WERI-Rb-1 (cell line): ENCODE measurements at places on chromosomes 16 and 17.

- no peak for DNase-seq
Measured at GRCh38 chr17:62824290-62825131, 16.4 kb upstream of the MARCHF10 start.

- DNase-seq: no peak
Measured at GRCh38 chr17:6997171-6997570, 1.3 kb downstream of the ALOX12 start.

DNA sequence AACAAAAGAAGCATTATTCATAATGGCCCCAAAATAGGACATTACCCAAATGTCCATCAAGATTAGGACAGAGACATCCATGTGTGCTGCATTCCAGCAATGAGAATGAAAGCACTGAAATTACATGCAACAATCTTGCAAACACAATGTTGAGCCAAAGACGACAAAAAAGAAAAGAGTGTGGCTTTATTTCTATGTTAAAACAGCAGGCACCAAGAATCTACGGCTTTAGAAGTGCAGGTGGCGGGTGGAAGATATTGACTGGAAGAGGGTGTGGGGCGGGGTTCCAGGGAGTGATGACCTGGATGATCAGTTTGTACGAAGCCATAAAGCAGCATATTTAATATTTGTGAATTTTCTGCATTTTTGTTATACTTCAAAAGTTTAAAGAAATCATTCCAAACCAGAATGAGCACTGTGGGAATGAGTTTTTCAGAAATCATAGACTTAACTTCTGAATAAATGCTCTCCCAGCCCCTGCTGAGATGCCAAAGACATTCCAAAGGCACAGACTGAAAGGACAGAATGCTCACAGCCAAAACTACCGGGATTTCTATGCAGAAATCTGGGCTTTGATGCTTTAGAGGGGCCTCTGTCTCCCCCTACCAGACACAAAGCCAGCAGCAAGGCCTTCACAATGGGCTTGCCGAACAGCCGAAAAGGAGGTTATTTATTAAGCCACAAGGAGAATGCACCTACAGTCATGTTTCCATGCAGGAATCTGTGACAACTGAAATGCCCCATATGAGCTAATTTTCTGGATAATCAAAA is 361.6 kb downstream of the GRIN2A start:
- DNase-seq: no peak

- DNase-seq: no peak
Measured at GRCh38 chr17:20190605-20191004, 181.4 kb downstream of the SPECC1 start.

GRCh38 chr17:5837055-5837491 is 233.1 kb upstream of the WSCD1 start:
- no peak for DNase-seq

GRCh38 chr17:78268951-78269905 is 37.8 kb downstream of the TMEM235 start:
- peak; percentile 68 for DNase-seq

DNA sequence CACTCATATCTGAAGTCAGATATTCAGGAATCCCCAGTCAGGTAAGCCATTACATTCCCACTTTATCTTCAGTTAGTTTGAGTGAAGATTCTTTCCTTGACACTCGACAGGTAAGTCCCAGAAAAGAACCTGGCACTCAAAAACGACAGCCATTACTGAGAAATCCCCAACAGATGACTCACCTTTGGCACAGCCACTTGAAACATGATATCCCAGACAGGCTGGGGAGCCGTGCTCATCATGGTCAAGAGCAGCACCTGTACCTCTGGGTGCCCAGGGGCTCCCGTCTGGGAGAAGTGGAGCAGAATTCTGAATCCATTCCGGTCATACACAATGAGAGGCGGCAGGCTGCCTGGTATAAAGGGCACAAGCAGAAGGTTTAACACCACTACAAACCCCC is 16.8 kb upstream of the COG7 start:
- no peak for DNase-seq

DNA sequence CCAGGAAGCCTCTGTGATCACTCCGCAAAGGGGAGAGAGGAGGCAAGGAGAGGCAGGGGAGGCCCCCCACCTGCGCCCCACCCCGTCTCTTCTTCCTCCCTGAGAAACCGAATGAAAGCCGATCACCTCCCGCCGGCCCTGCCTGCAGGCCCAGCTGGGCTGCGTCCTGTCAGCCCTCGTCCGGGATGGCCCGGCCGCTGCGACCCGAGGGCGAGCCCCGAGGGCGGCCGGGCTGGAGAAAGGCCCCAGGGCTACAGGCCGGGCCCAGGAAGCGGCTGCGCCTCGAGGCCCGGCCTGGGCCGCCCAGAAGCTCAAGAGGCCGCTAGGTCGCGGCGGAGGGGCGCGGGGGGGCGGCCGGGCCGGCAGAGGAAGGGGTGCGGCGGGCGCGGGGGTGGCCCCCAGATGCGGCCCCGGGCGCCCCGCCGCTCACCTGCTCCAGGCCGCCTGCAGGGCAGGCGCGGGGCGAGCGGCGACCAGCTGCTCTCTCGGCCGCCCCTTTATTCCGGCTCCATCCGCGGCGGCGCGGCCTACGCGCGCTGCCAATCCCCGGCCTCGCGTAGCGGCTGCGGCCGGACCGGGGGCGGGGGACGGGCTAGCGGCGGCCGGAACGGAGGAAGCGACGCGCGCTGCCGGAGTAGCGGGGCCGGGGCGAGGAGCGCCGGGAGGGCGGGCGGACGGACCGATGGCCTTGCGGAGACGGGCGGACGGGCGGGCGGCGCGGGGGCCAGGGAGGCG is at the start of gene ZNF319:
Gene ZNF319 (minus strand): TSS at position 702 of the 735 bp plus-strand sequence. CDS start 2,407 bp downstream, outside the sequence.
- no peak for DNase-seq

DNA sequence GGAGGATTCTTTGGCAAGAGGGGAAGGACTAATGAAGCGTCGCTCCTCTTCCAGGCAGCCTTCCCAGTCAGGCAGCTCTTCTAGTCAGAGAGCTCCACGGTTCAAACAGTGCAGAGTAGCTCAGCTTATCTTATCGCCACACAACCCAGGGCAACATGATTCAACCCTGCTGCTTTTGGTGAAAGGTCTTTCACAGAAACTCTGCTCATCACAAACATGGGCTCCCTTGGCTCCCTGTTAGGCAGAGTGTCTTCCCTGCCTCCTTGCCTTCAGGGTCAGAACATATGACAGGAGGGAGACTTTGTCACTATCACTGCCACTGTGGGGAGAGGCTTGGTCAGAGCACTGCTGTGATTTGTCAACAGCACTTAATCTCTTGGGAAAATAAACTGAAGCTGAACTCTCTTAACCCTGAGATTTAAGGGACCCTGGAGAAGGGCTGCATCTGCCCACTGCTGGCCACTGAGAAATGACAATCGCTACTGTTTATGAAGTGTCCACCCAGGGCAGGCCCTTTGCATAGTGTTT is 6.9 kb upstream of the SLC13A2 start:
- peak; percentile 70 for DNase-seq

DNA sequence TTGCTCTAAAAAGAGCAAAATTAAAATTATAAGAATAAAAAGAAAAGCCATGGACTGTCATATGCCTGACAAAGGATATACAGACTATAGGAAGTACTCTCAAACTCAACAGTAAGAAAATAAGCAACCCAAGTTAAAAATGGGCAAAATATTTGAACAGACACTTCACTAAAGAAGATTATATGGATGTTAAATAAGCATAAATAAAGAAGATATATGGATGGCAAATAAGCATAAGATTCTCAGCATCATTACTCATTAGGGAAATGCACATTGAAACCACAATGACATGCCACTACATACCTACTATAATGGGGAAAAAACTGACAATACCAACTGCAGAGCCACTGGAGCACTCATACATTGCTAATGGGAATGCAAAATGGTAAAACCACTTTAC is 14.9 kb upstream of the BEAN1 start:
- DNase-seq: no peak

GRCh38 chr17:68539548-68540467 is 27.6 kb downstream of the PRKAR1A start:
- DNase-seq: no peak

DNA sequence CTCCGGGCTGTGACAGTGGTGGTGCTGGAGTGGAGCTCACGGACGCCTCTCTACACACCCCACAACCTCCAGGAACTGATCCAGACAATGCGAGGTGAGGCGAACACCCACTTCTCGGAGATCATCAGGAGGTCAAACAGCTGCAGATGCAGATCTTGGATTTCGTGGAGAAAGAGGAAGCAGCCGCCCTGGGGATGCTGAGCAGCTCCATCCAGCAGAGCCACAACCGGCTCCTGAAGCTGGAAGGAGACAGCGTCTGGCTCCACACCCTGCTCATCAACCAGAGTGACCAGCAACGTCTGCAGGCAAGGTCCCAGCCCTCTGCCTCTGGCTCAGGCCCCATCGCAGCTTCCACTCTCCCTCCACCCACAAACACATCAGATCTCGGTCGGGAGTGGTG is 13.2 kb upstream of the SLC16A5 start:
- no peak for DNase-seq
